Osteoblast (primary cell): ENCODE measurements at places on chromosomes 12 and 14. TPM values are rescaled to one million over a fixed set of nuclear protein-coding genes. Genes with fewer than 3 reads are reported as not detected.

The GALNT6 gene
- total RNA-seq: 7.1 and 9.8 TPM in 2 replicates

The SYNDIG1L gene
- total RNA-seq: not detected in 2 replicates

The KDM5A gene
- 62.8 and 75.3 TPM in 2 replicates for total RNA-seq

The TMEM52B gene
- total RNA-seq: not detected in 2 replicates

DNA sequence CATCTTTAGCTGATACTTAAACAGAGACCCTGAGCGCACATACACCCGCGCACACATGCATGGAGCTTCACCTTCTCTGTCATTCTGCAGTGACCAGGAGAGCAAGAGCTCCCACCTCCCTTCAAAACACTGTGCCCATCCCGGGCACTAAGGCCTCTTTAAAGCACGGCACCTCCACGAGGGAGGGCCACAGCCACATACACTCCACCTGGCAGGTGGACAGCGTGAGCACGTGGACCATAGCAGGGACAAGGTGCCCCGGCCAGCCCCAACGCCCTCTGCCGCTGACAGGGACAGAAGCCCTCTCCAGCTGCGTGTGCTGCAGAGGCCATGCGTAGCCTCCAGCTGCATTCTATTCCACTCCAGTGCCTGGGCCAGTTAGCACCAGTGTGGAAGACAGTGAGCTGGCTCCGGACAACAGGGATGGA, 5.4 kb downstream of the GAPDH start:
- no peak for DNase-seq

GRCh38 chr12:105378911-105379310, 48.4 kb downstream of the C12orf75 start:
- DNase-seq: no peak

GRCh38 chr14:90722590-90722989, 93.6 kb downstream of the TTC7B start:
- no peak for DNase-seq

DNA sequence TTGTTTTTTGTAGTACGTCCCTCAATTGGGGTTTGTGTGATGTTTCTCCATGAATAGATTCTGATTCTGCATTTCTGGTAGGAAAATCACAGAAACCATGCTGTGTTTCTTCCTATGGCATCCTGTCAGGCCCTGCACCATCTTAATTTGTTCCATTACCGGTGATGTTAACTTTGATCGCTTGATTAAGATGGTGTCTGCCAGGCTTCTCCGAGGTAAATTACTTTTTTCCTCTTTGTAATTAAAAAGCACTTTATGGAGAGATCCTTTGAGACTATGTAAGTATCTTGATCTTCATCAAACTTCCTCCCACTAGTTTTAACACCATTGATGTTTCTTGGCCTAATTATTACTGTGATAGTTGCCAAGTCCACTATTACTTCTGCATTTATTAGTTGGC, 15.0 kb upstream of the KRT7 start:
- DNase-seq: no peak

GRCh38 chr14:35747379-35747778, 61.7 kb downstream of the RALGAPA1 start:
- DNase-seq: no peak

DNA sequence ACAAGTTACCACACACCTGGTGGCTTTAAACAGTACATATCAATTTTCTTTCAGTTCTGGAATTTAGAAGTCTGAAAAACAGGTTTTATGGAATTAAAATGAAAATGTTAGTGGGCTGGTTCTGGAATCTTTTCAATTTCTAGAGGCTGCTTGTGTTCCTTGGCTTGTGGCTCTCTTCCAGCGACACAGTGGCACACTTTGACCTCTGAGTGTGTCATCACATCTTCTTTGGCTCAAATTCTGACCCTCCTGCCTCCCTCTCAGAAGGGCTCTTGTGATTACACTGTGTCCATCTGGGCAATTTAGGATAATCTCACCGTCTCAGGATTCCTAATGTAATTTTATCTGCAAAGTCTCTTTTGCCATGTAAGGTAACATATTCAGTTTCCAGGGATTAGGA, 170.0 kb downstream of the PLCZ1 start:
- no peak for DNase-seq

DNA sequence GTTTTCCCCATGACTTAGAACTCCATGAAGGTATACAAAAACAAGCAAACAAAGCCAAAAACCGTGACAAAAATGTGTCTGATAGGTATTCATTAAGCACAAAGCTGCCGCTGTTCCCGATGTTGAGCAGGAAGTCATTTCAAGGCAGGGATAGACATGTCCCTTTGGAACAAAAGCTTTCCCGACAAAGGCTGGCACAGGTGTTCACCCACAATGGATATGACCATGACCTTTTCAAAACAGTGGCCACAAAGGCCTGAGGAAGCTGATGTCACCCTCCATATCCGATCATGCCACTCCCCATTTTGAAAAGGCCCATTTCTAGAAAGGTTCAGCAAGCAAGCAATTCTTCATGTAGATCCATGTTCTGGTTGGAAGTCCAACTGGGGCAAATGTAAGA, 279.1 kb downstream of the BTG1 start:
- no peak for DNase-seq

DNA sequence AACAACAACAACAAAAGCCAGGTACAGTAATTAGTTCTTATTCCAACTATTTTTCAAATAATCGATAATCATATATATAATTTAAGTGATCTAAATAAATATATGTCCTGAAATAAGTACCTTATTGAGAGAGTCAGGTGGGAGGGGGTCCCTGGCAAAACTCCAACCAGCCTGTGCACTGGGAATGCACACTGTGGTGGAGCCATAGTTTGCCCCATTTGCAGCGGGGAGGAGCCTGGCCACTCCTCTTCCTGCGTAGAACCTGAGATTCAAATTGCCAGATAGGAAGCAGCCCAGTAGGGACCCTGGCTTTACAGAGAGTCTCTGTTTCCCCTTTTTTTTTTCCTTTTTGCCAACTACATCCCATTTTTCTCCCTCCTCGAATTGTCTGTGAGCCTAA, 26.4 kb downstream of the CPNE8 start:
- DNase-seq: no peak

- no peak for DNase-seq
Observed at GRCh38 chr12:12180136-12180535, 86.7 kb downstream of the LRP6 start.

GRCh38 chr12:104426926-104427546, 29.7 kb upstream of the CHST11 start:
- no peak for DNase-seq

DNA sequence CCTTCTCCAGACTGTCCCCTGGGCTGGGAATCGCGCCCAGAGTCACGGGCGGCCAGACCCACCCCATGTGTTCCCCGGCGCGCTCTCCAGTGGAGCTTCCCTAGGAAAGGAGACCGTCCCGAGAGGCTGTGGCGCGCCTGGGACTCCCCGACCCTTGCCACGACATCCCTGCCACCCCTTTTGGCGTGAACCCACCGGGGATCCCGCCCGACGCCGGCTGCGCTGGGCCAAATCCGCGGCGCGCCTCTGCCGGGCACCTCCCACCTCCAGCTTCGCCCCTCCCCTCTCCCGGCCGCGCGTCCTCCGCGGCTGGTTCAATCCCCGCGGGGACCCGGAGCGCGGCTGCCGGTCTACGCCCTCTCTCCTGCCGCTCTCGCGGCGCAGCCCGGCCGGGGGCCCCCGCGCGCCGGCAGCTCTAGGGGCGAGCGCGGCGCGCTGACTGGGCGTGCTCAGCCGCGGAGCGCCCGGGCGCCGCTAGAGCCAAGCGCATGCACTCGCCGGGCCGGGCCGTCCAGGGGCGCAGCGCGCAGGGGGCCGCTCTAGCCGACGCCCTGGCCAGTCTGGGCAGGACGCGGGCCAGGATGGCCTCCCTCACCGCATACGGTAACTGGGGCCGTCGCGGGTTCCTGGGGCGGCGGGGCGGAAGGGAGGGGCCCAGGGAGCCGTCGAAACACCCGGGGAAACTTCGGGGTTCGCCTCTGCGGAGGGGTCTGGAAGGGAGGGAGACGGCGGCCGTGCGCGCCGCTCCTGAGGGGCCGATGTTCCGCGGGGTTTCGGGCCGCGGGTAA, 77.4 kb upstream of the ANO4 start:
- DNase-seq: peak; percentile 82
